ENCODE measurements at places on chromosomes 5 and 9.
A peak's percentile ranks its signal among the peaks of the same experiment; 100 is the strongest.

DNA sequence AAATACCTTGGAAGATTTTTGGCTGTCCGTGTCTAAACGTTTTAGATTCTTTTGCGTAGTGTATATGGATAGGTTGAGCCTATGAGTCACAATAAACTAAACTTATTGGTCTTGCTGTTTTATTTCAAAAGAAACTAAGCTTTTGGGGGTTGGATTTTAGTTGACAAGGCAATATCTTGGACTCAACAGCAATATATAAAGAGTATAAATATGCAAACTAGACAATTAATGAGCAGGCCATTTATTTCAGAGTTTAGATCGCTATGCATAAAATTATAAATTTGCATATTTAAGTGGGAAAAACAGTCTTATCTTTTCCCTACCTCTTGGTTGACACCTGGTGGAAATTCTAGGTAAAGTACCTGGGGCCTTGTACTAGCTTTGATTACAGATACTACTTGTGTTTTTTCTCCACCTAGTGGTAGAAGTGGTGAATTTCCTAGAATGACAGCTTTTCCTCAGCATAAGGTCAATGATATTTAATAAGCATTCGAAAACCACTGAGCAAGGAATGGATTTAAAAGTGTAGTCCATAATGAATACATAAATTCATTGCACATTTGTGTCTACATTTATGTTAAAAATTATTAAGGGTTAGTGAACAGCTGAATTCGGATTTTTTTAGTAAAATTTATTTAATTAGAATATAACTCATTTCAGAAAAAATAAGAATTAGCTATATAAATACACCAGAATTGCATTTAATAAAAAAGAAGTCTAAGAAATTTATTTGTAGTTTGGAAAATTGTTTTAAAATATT, 1.7 kb upstream of the ARRDC3 start:
- no peak for DNase-seq

- no peak for DNase-seq
Measured at GRCh38 chr5:89613222-89613956, 730.4 kb upstream of the MEF2C start.

GRCh38 chr5:34676416-34676815, 20.3 kb downstream of the RAI14 start:
- no peak for DNase-seq

DNA sequence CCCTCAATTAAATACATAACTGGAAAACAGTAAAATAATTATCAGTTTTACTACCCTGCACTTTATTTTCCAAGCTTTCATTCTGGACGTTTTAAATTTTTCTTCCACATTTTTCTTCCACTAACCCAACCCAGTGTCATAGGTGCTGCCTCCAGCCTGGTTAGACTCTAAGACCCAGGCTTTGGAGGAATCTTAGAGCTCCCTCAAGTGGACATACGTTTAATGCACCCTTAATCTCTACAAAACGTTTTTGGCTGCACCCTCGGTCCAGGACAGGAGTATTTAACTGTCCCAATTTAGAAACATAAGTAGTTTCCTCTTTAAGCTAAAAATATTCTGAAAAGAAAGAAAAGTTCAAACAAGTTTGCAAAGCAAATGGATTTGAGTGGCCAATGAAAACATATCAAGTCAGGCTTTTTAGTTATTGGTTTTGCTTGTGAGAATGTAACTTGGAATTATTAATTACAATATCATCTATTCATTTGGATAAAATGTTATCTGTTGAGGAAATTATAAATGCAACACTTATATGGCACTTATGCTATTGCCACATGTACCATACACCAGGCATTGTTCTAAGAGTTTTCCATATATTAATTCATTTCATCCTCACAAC, 38.9 kb downstream of the CDH6 start:
- DNase-seq = no peak

DNA sequence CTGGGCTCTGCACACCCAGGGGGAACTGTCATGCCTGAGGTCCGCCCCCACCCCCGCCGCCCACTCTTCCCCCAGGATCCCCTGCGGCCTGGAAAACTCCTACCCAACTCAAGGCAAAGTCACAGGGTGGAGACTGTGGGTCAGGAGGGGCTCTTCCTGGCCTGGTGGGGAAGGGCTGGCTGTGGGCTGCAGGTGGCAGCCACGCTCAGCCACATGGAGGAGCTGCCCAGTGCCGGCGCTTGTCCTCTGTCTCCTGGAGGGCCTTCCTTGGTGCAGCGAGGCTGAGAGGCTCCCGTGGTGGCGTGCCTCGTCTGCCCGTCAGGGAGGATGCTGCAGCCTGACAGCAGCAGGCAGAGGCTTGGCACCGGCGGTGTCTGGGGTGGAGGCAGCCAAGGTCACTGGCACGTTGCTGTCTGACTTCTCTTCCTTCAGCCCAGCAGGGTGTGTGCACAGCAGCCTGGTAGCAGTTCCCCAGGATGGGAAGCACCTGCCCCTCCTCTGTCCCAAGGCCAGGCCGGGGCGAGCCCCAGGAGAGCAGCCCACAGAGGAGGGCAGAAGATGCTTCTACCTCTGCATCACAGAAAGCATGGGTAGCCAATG, 78.1 kb downstream of the ADAMTS2 start:
- DNase-seq = peak; percentile 7

DNA sequence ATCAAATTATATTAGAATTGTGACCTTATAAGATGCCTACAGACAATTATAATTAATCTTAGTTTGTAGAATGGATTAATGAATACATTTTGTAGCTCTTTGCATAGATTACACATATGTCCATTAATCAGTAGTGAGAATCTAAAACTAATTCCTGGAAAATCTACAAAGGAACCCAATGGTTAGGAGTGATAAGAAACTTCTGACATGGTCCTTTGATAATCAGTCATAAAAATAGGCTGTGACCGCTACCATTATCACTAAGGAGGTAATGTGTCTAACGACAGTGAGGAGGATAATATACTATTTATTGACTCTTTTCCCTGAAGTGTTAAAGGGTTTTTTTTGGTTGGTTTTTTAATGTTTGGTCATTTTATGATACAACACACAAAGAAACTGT, 46.6 kb downstream of the BNC2 start:
- DNase-seq = no peak

DNA sequence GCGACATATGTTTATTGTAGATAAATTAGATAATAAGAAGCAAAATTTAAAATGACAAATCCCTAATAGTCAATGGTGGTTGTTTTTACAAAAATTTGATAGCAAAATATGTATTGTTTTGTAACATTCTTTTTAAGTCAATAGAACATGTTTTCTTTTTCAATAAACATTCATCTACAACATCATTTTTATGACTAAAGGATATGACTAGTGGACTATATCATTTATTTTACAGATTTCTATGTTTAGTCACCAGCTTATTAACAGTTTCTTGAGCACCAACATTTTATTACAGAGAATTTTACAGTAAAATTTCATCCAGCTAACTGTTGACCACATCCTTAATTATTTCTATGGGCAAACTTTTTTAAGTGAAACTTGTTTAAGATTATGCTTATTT, 114.7 kb upstream of the IL7R start:
- no peak for DNase-seq

- DNase-seq = no peak
Measured at GRCh38 chr9:87592554-87593358, 95.1 kb downstream of the DAPK1 start.

- no peak for DNase-seq
Measured at GRCh38 chr5:64789457-64789856, 20.7 kb downstream of the CWC27 start.

- DNase-seq = no peak
Measured at GRCh38 chr5:114369680-114370417, 8.0 kb downstream of the KCNN2 start.

DNA sequence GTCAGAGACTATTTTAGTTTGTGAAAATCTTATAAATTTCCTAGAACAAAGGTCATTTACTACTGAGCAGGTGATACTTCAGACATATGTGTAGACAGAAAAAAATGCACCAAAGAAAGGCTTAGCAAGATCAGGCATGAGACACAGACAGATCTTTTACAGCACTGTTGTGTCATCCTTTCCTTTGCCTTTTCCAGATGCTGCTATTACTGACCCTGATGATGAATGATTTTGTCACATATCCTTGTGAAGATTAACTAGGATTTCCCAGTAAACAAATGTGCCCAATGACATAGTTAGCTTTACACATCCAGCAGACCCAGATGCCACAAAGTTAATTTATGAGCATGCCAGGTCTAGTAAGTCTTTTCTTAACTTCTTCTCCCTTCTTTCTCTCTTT, 68.2 kb downstream of the DMRTA1 start:
- no peak for DNase-seq

DNA sequence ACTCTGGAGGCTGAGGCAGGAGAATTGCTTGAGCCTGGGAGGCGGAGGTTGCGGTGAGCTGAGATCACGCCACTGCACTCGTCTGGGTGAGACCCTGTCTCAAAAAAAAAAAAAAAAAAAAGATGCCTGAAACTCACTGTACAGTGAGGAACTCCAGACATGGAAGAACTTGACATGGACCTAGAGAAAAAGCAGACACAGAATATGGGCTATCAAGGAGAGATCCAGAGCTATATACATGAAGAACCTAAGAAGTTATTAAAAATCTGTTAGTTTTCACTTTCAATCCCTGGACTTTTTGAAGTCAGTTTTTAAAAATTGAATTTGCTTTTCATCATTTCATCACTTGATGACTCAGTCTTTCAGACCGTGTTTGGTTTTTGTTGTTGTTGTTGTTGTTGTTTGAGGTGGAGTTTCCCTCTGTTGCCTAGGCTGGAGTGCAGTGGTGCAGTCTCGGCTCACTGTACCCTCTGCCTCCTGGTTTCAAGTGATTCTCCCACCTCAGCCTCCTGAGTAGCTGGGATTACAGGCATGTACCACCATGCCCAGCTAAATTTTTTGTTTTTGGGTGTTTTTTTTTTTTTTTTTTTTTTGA, 20.3 kb downstream of the PAIP2 start:
- DNase-seq = no peak

DNA sequence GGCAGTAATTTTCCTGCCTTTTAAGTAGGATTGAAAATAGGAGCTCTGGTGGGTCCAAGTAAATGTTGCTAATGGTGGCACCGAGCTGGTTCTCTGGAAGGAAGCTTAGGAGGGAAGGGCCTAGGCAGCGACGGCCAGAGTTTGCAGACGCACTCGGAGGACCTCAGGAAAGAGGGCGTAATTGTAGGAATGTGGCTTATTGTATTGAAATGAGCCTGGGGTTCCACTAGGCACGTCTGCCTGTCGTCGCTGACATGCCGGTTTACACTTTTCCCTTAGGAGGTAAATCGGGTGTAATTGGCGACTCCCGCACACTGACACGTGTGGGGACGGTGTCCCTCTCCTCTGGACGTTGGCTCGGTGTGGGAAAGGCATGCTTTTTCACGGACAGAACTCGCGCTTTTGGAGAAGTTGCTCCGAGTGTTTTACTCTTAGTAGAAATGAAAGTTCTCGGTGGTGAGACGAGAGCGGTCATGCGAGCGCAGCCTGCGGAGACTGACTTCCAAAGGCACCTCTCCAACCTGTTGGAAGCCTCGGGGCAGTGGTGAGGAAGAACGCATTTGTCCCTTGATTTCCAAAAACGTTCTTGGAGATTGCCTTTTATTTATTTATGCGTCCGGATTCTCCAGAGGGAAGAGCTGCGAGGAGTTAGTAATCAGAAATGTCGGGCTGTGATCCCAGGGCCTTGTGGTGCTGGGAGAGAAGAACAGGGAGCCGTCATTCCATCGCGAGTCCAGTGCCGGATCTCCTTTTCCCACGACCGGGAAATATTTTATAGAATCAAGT, 1.3 kb downstream of the NR4A3 start:
- peak; percentile 35 for DNase-seq

- no peak for DNase-seq
Measured at GRCh38 chr5:154038261-154038706, 426 bp downstream of the FAM114A2 start.

GRCh38 chr5:176739461-176740051, 70.8 kb upstream of the UNC5A start:
- DNase-seq = no peak

- no peak for DNase-seq
Measured at GRCh38 chr5:157570531-157571200, 4.9 kb downstream of the ADAM19 start.

DNA sequence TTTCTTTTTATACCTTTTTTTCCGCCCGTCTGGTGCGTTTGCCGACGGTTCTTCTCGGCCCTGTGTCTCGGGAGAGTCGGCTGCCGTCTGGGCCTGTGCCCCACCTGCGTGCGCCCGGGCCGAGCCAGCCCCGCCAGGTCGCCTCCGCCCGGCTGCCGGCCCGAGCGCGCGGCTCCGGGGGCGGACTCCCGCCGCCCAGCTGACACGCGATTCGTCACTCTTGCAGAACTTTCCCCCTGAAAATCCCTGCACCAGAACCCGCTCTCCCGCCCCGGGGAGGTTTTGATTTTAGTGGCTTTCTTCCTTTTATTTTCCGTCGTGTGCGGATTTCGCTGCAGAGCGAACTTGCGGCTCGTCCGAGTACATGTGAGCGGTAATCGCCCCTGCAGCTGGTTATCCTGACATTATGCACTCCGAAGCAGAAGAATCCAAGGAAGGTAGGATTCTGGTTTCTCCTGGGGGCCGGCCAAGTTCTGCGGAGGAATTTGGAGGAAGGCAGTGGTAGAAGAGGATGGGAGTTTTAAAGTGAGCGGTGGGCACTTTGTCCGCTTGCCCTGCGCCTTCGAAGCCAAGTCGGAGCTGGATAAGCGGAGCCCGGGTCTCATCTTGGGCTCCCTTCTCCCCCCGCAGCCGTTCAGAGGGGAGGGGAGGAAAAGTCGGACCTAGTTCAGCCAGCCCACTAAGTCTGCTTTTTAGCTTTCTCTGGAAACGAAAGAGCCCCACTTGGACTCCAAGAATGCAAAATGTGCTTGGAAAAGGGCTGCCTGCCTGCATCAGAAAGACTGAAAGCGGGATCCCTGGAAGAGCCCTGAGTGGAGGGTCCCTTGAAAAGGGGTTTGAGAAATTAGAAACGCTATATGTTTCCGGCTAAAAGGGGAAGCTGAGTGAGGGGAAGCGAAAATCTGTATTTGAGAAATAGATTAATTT, at the start of gene TNFAIP8:
TSS of gene TNFAIP8 (plus strand) at position 335 of the 927 bp plus-strand sequence. CDS start at position 407, 72 bp downstream.
- peak; percentile 70 for DNase-seq

- no peak for DNase-seq
Measured at GRCh38 chr9:31013371-31013770, 1371.1 kb upstream of the ACO1 start.

GRCh38 chr9:126515001-126515872, 98.5 kb upstream of the LMX1B start:
- DNase-seq = no peak
